ENCODE measurements at places on chromosomes 2 and 18. TPM values are rescaled to one million over a fixed set of nuclear protein-coding genes. Genes with fewer than 3 reads are reported as not detected.

DNA sequence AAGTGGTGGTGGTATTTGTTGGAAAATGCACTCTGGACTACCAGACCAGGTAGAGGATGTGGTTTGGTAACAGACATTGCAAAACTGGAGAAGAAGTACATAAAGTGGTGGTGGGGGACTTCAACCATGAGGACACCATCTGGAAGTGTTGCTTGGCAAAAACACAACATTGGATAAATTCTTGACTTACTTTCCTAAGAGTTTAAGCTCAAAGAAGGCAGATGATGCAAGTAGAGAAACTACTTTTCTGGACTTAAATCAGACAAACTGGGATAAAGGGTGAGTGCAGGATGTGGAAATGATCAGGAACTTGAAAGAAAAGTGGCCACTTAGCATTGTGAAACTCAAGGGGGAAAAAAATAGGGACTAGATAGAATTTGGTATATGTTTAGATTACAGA, 487.4 kb downstream of the ZEB2 start:
- H3K36me3 ChIP-seq: no peaks in the 10 kb centered on the region
- no peak for DNase-seq
- H3K4me3 ChIP-seq: no peak overlapping the region
- no peaks in the 10 kb centered on the region for H3K27me3 ChIP-seq
- no peaks in the 10 kb centered on the region for H3K4me1 ChIP-seq

BMP10 gene
- not detected for total RNA-seq

UGT1A10 gene
- not detected for total RNA-seq

GRCh38 chr2:76268902-76269620, 558.3 kb upstream of the GCFC2 start:
- no peaks in the 10 kb centered on the region for H3K27me3 ChIP-seq
- H3K4me1 ChIP-seq: peaks cover 2% of the 10 kb centered on the region
- H3K27ac ChIP-seq: no peak overlapping the region

GRCh38 chr18:13548966-13549879, 177.1 kb downstream of the FAM210A start:
- H3K27me3 ChIP-seq: peaks cover 7% of the 10 kb centered on the region
- H3K4me1 ChIP-seq: no peaks in the 10 kb centered on the region
- no peak for DNase-seq
- no peak overlapping the region for H3K27ac ChIP-seq
- H3K36me3 ChIP-seq: no peaks in the 10 kb centered on the region

Data from progenitor cell of endocrine pancreas (in vitro differentiated cells).